Fibroblast of skin of abdomen (primary cell): ENCODE measurements at places on chromosomes 16 and 17.

GRCh38 chr16:28524681-28525171 lies 14.0 kb downstream of the NUPR1 start:
- no peak for DNase-seq

GRCh38 chr17:75366432-75366831 lies 39.0 kb downstream of the GRB2 start:
- DNase-seq, result no peak

DNA sequence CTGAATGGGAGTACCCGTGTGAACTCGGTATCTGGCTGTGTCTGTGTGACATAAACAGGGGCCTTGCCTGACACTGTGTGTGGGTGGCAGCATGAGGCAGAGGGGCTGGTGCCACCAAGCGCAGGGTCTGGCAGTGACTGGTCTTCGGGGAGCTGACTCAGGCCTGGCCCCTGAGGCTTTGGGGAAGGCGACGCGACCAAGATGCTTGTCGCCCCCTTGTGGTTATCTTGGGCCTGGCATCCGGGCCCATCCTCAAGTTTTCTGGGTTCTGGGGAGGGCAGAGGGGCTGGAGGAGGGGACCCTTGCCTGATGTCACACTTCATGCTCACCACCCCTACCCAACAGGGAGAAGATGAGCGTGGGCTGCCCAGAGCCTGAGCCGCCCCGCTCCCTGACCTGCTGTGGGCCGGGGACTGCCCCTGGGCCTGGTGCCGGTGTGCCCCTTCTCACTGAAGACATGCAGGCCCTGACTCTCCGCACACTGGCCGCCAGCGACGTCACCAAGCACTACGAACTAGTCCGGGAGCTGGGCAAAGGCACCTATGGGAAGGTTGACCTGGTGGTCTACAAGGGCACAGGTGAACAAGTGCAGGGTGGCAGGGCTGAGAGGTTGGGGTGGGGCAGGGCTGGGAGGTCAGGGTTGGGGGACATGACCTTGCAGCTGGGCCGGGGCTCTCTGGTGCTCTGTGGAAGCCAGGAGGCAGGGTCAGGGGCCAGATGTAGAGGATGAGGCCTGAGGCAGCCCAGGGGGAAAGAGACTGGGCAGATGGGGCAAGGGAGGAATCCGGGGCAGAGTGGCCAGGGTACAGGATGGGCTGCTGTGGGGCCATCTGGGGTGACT lies 24.9 kb downstream of the SBK1 start:
- peak; percentile 28 for DNase-seq

DNA sequence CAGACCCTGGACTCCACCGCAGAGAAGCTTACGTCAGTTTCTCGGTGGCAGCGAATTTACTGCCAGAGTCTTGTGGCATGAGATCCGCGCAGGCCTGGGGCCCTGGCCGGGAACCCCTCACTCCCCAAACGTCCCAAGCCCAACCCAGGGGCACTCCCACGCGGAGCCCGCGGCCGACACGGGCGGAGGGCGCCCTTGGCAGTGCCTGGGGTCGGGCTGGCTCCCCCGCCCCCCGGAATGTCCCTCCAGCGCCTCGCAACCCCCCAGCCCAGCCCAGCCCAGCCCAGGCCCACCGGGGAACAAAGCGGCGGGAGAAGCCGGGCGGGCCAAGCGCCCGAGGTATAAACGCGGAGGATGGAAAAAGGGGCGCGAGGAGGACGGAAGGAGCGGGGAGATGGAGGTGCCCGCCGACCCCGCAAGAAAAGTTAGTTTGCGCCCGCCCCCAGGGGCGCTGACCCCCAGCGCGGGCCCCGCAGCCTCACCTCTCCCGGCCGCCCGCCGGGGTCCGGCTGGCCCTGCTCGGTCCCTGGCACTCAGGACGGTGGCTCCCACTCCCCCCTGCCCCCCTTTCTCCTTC lies 330 bp downstream of the CASKIN2 start:
- no peak for DNase-seq

GRCh38 chr16:85428168-85428898 lies 184.8 kb upstream of the GSE1 start:
- no peak for DNase-seq

DNA sequence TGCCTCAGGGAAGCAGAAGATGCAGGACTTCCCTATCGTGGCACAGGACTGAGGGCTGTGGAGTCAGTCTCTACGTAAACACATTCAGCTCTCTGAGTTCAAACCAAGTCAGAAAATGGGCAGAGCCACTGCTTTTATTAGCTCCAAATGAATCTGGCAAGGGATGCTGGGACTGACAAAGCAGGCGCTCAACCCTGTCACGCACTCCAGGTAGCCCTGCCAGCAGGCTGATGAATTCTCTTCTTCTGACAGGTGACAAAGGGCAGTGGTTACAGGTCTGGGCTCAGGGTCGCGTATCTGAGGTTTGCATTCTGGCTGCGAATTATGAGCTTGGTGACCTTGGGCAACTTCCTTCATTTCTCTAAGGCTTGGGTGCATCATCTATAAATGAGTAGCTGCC lies 9.4 kb downstream of the RPH3AL start:
- no peak for DNase-seq

DNA sequence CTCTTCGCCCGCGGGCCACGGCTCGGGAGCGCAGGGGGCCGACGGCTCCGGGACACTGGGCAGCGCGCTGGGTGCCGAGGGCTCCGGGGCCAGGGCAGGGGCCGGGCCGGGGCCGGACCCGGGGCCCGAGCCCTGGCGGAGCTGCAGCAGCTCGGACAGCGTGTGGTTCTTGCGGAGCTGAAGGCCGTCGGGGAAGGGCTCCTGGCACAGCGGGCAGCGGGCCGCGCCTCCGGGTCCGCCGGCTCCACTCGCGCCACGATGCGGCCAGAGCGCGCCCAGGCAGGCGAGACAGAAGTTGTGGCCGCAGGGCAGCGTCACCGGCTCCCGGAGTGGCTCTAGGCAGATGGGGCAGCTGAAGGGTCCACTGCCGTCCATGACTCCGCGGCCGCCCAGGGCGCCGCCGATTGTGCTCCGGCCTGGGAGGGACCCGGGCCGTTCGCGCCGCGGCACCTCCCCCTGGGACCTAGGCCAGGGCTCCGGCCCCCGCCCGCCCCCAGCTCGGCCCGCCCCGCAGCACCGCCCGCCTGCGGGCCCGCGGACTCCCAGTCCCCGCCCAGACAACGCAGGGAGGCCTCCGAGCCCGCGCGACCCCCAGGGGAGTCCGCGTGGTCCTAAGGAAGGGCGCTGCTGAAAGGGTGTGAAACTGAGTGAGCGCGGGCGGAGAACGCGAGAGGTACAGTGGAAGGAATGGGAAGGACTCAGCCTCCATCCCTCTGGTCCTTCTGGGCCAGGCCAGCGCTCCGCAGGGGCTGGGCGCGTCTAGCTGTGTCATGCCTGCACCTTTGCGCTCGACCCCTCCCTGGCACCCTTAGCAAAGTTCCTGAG lies at the start of gene TRIM47:
TSS of gene TRIM47 (minus strand) at position 408 of the 825 bp plus-strand sequence. CDS start at position 375, 33 bp downstream.
- DNase-seq, result no peak

- DNase-seq, result no peak
These were observed 87.7 kb downstream of the UTP18 start for GRCh38 chr17:51347851-51348584.

DNA sequence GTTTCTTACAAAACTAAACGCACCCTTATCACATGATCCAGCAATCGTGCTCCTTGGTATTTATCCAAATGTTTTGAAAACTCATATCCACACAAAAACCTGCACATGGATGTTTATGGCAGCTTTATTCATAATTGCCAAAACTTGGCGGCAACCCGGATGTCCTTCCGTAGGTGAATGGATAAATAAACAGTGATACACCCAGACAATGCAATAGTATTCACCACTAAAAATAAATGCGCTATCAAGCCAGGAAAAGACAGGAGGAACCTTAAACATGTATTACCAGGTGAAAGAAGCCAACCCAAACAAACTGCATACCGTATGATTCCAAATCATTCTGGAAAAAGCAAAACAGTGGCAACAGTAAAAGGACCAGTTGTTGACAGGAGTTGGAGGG lies 10.0 kb downstream of the SPATA32 start:
- DNase-seq, result no peak

- no peak for DNase-seq
These were observed 6.2 kb downstream of the SLC9A5 start for GRCh38 chr16:67254801-67255552.

GRCh38 chr16:15593235-15593634 lies 49.7 kb downstream of the MARF1 start:
- DNase-seq, result no peak

DNA sequence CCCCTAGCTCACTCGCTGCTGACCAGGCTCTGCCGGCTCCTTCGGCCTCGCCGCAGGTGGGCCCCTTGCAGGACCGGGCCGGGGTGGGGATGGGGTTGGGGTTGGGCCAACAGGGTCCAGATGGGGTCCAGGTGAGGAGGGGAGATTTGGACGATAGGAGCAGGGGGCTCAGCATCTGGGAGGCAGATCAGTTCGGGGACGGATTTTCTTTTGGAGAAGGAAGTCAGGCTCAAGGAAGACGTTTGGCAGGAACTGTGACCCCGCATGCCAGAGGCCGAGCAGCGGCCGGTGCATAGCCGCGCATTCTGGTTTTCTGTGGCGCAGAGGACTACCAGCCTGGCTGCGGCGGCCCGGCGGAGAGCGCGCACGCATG lies 845 bp upstream of the ALDOA start:
- no peak for DNase-seq
